HS-5 (cell line): ENCODE measurements at places on chromosomes 7 and 10.

- DNase-seq: no peak
Measured at GRCh38 chr7:157457355-157458253, 120.8 kb downstream of the DNAJB6 start.

DNA sequence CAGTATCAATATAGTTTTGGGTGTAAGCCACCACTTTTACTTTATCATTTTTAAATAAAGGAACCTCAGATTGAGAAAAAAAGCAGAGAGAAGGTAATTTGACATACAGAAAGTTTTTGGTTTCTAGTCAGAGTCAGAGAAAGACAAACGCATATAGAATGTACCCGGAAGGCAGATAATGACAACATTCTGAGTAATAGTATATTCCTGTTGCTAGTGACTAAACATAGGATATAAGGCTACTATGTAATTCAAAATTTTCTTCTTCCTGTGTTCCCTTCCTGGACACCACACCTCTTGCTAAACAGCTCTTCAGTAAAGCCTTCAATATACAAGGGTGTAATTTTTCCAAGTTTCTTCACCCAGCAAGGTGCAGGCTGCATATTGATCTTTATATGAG lies 597.6 kb downstream of the PCDH15 start:
- DNase-seq: no peak

DNA sequence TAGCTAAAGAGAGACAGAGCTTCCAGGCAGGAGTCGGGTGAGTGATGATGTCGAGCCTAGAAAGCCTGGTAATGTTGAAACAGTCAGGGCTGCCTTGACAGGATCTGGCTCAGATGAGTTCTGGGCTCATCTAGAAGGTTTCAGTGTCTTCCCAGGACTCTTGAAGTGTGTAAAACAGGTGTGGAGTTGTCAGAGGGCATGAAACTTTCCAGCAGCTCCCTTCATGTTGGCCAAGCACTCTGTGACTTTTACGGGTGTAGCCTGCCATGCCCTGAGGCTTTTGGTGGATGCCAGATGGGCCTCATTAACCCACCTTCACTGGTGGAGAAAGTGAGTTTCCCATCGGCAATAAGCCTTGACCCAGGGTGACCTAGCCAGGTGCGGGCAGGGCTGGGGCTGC lies 66.4 kb upstream of the PDCD4 start:
- no peak for DNase-seq

DNA sequence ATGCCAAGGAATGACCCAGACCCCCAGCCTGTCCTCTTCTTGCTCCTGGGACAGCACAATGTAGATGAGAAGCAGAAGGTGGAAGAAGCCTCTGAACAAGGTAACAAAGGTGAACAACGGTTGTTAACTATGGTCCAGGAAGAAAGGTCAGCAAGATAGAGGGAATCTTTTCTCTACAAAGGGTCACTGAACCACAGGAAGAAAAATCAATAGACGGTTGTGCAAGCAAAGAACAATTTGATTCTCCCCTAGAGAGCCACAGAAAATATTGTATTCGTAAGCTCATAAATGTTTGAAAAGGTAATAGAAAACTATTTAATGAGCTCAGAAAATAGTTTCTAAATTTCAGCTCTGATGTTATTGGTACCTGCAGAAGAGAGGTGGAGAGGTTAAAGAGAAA lies 111.3 kb downstream of the ST8SIA6 start:
- DNase-seq: no peak

GRCh38 chr10:13939391-13939790 lies 352.6 kb downstream of the PRPF18 start:
- DNase-seq: no peak

- DNase-seq: no peak
Measured at GRCh38 chr10:51108406-51108805, 34.1 kb downstream of the PRKG1 start.

GRCh38 chr10:122974543-122975064 lies 5.6 kb upstream of the PSTK start:
- DNase-seq: no peak

- DNase-seq: no peak
Measured at GRCh38 chr10:97179311-97179710, 6.4 kb downstream of the SLIT1 start.

DNA sequence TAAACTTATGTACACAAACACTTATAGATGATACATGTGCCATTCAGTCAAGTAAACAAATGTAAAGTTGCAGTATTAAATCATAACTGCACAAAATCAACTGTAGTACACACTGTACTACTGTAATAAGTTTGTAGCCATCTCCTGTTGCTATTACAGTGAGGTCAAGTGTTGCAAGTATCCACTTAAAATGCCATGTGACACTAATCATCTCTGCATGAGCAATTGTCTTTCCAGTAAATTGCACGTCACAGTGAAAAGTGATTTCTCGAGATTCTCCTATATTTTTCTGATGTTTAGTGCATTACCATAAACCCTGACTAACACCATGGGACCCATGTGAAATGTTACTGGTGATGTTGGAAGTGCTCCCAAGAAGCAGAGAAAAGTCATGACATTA lies 293.3 kb upstream of the SP4 start:
- DNase-seq: no peak

DNA sequence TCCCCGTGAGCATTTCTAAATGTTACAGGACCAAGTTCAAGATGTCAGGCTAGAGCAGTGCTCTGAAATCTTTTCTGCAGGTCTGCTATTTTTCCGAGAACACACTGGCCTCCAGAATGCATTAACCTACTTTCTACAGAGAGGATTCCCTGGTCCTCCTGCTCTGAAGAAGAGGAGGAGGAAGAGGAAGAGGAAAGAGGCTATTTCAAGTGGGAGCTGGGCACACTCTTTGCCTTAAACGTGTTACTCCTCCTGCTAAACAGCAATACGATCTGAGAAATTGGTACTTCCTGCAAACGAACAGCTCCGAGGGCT lies 157.4 kb downstream of the FRMD4A start:
- no peak for DNase-seq

DNA sequence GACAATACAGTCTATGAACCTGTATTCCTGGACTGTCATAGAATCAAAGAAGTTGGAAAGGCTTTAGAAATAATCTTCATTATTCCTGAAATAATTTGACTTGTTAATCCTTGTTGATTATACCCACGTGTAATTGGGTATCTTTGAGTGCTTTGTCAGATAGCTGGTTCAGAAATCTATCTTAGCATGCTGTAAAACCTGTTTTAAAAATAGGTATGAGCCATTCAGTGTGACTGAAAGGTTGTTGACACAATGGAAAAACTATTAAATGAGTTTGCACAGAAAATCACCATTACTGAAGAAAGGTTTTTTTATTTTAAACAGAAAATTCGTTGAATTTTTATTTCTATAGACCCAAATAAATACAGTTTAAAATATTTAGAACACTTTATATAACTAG lies 38.7 kb downstream of the PHTF2 start:
- DNase-seq: no peak

- DNase-seq: no peak
Measured at GRCh38 chr7:91085175-91085574, 179.1 kb upstream of the FZD1 start.
